ENCODE measurements at places on chromosomes 5 and 9.
A peak's percentile ranks its signal among the peaks of the same experiment; 100 is the strongest.

DNA sequence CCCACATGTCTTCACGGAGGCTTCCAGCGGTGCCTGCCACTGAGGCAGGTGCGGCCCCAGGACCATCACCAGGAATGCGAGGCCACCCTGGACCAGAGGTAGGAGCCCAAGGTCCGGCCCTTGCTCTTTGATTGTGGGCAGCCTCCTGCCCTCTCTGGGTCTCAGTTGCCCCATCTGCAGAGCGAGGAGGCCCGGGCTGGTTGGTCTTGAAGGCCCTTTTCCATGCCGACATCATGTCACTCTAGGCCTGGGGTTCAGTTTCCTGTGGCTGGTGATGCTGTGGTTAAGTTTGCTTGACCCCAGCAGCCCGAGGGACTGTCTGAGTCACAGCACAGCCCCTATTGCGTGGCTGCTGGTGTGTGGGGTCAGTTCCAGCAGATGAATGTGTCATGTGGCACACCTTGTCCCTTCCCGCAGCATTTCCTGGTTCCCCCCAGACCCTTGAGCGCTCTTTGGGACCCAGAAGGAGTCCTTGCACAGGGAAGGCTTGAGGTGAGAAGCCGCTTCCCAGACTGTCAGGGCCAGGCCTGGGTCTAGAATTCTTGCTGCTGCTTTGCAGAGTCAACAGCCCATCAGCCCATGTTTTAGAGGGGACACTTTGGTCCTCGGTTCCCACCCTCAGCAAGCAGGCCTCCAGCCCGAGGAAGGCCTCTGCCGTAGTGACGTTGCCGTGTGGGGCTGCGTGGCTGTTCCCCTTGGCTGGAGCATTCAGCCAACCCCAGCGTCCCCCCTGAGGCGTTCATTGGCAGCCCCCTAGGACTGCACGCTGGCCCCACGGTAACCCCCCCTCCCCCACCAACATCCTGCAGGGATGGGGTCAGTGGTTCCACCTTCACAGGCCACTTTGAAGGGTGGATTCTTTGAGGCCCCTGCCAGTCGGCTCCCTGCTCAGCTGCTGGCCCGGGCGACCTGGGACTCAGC lies 31.0 kb upstream of the HMCN2 start:
- no peak for DNase-seq

- no peak for DNase-seq
These were observed 57.9 kb downstream of the SHB start for GRCh38 chr9:38010918-38011704.

- peak; percentile 24 for DNase-seq
These were observed 960 bp downstream of the NR2F1 start for GRCh38 chr5:93583768-93584595.

- DNase-seq, result no peak
These were observed 52.0 kb upstream of the PTGER4 start for GRCh38 chr5:40627706-40628105.

DNA sequence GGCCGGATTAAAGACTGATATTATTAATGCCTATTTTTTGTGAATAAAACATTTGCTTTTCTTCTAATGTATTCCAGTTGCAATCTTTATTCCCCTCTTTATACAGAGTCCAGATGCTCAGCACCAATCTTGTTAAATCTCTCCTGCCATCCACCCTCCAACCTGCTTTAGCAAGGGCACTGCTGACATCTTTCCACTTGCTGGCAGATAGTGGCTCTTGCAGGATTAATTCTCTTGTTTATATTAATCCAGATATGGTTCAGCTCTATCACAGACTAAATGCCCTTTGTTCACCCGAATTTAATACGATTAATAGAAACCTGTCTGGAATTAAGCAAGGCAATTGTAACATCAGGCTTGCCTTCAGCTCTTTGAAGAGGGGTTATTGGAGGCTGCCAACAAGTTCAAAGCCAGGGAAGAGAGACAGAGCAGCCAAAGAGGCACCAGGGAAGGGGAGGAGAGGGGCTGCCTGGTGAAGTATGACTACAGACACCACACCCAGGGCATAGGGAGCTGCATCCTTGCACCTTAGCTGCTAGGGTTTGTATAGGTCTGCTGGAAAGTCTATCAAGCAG lies 236.2 kb downstream of the SAXO1 start:
- no peak for DNase-seq

DNA sequence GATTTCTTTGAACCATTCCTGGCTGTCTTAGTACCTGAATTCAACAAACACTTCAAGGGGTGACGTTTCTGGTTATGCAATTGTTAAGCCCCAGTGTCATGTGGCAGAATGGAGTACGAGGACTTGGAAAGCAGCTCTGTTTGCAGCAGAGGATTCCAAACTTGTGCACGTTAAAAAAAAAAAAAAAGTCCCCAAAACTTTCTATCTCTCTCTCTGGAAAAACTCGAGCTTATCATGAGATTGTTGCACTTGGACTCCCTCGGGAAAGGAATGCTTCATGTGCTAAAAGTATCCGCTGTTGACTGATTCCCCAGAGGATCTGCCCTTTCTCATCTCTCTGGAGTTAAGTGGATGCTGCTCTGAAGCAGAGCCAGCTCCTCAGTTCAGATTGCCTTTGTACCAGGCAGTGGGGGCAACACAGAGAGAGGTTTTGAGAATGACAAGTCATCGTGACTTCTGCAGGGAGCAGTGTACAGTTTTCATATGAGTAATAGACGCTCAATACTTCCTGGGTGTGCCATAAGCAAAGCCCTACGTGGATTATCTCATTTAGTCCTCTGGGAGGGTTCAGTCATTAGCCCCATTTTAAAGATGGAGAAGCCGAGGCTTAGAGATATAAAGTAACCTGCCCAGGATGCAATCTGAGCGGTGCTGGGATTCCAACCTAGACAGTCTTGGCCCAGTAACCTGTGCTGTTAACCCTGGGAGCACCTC lies 28.1 kb downstream of the TMOD1 start:
- DNase-seq, result no peak

DNA sequence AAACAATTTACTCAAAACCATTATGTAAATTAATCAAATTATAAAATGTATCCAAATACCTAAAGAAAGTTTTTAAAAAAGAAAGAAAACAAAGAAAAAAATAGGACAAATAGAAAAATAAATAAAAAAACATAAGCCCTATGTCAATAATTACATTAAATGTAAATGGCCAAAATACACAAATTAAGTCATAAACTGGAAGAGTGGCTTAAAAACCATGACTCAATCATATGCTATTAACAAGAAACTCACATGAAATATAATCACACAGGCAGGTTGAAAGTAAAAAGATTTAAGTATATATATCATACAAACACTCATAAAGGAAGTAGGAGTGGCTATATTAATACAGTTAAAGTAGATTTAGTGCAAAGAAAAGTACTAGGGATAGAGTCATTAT lies 95.3 kb downstream of the PRELID2 start:
- no peak for DNase-seq

DNA sequence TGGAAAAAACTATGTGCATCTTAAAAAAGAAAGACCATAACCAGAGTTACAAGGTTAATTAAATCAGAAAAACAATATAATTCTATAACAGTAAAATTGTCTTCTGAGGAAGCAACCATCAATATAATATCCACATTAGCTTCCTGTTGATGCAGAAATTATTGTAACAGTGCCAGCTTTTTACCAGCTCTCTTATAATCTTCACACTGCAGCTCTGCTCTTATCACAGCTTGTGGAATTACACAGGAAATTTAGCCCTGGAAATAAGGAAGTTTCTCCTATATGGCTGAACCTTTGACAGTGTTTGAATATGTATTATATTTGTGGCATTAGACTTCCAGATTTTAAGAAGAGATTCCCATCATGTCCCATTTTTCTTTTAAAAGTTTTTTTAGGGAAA lies 49.1 kb upstream of the TEK start:
- DNase-seq, result no peak

DNA sequence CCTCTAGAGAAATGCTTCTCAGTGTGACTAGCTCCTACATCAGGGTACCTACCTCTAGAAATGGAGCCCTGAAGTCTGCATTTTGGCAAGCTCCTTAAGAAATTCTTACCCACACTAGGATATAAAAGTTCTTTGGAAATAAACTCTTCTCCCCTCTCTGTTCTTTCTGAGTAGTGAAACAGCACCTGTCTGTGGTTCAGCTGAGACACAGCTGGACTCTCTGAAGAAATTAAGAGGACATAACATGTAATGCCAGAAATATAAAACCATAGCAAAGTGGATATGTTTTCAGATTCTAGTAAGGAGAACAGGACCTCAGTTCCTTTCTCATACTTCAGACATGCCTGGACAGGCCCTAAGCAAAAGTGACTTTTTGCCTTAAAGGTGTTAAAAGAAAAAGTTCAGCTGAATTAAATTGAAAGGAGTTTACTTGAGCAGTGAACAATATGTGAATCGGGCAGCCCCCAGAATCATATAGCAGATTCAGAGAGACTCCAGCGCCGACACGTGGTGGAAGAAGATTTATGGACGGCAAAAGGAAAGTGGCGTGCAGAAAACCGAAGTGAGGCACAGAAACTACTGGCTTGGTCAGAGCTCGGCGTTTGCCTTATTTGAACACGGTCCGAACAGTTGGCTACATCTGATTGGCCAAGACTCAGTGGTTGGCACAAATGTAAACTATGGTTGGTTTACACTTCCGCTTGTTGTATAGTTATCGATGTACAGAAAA lies 64.5 kb downstream of the PRKACG start:
- no peak for DNase-seq

DNA sequence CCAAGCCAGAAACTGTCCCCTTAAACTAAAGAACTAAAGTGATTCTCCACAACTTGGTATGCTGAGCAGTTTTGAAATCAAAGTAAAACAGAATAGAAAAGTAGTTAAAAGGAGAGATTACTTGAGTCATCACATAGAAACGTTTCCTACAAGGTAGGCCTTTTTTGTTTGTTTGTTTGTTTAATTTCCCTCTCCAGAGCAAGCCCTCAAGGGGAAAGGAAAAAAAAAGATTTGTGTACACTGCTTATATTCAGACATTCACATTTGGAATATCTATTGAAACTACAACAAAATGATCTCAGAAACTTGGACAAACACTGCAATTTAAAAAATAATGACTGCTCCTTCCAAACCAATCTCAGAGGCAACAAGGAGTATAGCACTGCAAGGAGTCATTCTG lies 304.7 kb upstream of the NREP start:
- DNase-seq, result no peak

DNA sequence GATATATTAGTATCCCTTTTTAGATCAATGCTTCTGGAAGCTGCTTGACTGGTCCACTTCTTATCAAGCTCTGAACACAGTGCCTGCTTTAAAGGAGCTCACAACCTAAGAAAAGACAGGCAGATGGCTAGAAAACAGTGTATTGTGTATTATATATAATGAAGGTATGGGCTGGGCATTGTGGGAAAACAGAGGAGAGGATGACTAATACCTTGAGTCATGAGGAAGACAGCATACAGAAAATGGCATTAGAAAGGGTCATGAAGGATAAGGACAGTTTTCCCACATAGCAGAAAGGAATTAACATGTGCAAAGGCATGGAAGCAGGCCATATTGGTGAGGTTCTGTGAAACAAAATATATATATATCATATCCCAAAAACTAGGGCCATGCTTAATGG lies 309.6 kb downstream of the MLLT3 start:
- DNase-seq, result no peak

- no peak for DNase-seq
These were observed 603.6 kb downstream of the PSAT1 start for GRCh38 chr9:78900500-78900899.

DNA sequence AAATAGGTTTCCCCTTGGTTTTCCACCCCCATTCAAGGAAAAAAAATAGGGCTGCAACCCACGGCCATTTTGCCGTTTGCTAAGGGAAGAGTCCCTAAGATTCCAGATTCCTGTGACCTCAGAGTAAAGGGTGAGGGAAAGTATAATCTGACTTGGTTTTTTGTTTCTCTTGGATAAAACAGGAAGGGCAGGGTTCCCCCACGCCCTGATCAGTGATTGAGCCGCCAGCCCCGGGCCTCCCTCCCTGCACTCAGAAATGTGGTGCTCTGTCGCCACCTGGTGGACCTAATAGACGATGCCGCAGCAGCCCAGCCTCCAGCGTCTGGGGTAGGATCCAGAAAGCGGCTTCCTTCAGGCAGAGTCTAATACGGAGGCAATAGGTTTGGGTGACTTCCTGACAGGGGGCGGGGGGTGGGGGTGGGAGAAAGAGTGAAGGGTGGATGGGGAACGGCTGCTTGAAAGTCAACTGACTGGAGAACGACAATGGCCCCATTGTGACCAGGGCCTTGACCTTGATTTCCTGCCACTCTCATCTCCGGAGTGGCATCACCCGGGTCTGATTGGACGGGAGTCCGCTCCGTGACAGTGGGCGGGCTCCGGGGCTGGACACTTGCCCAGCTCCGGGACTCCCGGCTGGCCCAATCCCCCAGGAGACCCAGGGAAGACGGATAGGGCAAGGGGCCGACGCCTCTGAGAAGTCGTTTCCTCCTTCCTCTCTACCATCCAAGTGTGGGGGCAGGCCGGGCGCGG lies 17.8 kb upstream of the CYSTM1 start:
- peak; percentile 76 for DNase-seq

DNA sequence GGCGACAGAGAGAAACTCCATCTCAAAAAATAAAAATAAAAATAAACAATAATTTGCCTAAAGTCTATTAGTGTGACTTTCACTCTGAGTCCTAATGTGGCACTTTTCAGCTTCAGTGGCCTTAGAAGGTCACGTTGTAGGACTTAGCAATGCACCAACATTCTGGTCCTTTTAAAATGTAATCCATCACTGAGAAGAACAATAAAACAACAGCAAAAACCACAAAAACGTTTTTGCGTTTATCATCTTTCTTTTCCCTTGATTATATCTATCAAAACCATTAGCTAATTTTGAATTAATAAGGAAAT lies 190.1 kb upstream of the ZNF608 start:
- no peak for DNase-seq

- no peak for DNase-seq
These were observed 500.4 kb downstream of the TUSC1 start for GRCh38 chr9:25177858-25178257.

GRCh38 chr5:76219636-76220035 lies 136.5 kb downstream of the SV2C start:
- no peak for DNase-seq

GRCh38 chr5:1500411-1501091 lies 23.2 kb downstream of the LPCAT1 start:
- no peak for DNase-seq

DNA sequence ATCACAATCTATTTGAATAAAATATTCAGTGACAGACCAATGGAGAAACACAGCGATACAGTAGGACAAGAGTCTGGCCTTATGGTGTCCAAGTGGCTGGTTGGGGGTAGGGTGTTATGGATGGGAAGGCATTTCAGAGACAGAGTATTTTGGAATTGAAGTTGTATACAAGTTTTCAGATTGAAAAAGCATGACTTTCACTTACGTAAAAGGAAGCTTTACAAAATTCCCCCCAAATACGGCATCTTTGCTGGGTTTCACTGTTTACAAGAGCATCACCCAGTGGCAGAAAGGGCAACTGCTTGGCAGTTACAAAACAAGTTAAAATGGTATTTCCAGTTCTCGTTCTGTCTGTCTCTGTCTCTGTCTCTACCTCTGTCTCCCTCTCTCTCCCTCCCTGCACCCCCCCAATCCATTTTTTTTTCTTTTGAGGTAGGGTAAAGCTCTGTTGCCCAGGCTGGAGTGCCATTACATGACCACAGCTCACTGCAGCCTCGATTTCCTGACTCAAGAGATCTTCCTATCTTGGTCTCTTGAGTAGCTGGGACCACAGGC lies 86.2 kb downstream of the PTPN3 start:
- DNase-seq, result no peak
